Small intestine (tissue), 16 donors: ENCODE measurements at places on chromosomes 6 and 20. TPM values are rescaled to one million over a fixed set of nuclear protein-coding genes. Genes with fewer than 3 reads are reported as not detected.

The HTR1B gene
- polyA plus RNA-seq = 1.4 TPM

The ADA gene
- 4.3 TPM for polyA plus RNA-seq

The NNAT gene
- 2.7 TPM for polyA plus RNA-seq

The WFDC5 gene
- polyA plus RNA-seq = 0.12 TPM

The SUMO4 gene
- not detected for polyA plus RNA-seq

The FGD2 gene
- polyA plus RNA-seq = 5.7 TPM

The PKHD1 gene
- polyA plus RNA-seq = not detected

The ACTL10 gene
- polyA plus RNA-seq = 2.3 TPM

The METTL24 gene
- polyA plus RNA-seq = 0.66 TPM

The MAS1 gene
- not detected for polyA plus RNA-seq

The SAPCD1 gene
- polyA plus RNA-seq = 6.4 TPM

The ZNF334 gene
- polyA plus RNA-seq = 0.89 TPM

The CALHM5 gene
- polyA plus RNA-seq = 0.43 TPM

The CRISP3 gene
- not detected for polyA plus RNA-seq

The RNF8 gene
- 12.7 TPM for polyA plus RNA-seq

The SCRT2 gene
- not detected for polyA plus RNA-seq

The HAO1 gene
- polyA plus RNA-seq = not detected

The RAD21L1 gene
- not detected for polyA plus RNA-seq

The CST5 gene
- polyA plus RNA-seq = not detected

The MEP1A gene
- polyA plus RNA-seq = 73.9 TPM

The ELOVL4 gene
- not detected for polyA plus RNA-seq
